ENCODE measurements at places on chromosomes 1 and 21.
A peak's percentile ranks its signal among the peaks of the same experiment; 100 is the strongest.

DNA sequence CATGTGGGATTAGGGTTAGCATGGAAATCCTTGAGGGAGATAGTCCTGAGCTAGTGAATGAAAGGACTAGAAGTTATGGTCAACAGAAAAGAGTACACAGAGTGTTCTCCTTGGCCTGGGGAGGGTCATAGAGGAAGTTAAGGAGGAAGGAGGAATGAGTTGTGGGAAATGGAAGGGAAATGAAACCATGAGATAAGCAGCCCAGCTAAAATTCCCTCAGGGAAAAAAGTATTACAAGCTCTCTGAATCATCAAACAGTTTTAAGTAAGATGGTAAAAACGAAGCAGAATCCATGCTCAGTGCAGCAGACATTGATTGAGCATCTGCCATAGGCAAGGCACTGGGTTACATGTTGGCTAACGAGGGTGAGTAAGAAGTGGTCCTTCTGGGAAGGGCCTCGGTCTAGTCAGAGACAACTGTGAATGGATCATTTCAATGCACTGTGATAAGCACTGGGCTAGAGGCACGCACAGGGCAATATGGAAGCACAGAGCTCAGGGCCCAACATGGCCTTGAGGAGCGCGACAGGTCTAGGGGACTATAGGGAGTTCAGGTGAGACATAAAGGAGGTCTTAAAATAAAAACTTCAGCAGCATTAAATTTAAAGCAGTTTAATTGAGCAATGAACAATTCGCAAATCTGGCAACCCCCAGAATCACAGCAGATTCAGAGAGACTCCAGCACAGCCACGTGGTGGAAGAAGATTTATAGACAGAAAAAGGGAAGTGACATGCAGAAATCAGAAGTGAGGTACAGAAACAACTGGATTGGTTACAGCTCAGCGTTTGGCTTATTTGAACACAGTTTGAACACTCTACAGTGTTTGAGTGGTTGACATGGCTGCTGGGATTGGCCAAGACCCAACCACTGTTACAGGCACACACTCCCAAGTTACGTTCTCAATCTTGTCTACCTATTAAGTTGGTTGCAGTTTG is 219.5 kb downstream of the HLX start:
- DNase-seq: no peak

DNA sequence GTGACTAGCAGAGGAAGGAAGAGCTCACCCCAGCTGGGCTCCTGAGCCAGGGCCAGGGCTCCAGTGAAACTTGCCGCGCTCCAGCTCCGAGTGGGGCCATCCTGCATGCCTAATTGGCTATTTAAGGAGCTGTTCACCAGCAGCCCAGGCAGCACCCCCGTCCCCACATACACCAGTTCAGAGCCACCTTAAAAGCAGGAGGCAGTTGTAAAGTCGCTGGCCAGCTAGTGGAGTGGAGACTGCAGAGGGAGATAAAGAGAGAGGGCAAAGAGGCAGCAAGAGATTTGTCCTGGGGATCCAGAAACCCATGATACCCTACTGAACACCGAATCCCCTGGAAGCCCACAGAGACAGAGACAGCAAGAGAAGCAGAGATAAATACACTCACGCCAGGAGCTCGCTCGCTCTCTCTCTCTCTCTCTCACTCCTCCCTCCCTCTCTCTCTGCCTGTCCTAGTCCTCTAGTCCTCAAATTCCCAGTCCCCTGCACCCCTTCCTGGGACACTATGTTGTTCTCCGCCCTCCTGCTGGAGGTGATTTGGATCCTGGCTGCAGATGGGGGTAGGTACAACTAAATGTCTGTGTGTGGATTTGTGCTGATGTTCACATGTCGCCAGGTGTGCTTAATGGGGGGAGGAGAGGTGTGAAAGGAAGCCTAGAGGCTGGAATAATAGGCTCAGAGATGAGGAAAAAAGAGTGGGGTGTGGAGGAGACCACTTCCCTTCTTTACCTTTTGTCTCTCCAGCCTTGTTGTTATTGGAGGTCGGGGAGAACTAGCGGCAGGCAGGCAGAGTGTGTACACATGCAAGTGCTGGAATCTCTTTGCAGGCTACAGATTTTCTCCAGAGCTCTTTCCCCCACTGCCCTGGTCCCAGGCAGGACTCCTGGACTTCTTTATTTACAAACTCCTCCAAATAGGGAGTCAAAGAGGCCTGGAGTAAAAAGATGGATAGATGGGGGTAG is at the start of gene CA14:
Gene CA14 (plus strand): TSS at position 151 of the 962 bp plus-strand sequence. CDS start 355 bp downstream, at position 506.
- no peak for DNase-seq

DNA sequence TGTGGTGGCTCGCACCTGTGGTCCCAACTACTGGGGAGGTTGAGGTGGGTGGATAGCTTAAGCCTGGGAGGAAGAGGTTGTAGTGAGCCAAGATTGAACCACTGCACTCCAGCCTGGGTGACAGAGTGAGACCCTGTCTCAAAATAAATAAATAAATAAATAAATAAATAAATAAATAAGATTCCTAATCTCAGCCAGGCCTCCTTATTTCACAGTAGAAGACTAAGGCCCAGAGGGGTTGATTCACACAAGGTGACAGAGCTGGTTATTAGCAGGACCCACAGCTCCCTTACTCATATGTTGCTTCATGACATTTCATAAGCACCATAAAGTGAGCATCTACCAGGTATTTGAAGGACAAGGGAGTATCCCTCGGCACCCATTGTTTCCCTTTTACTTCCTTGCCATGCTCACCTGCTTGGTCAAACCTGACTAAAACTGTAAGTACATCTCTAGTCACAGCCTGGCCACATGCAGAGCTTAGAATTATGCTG is 32.7 kb downstream of the ALG14 start:
- DNase-seq: no peak

GRCh38 chr1:32494196-32494595 is 29.3 kb downstream of the ZBTB8B start:
- no peak for DNase-seq

DNA sequence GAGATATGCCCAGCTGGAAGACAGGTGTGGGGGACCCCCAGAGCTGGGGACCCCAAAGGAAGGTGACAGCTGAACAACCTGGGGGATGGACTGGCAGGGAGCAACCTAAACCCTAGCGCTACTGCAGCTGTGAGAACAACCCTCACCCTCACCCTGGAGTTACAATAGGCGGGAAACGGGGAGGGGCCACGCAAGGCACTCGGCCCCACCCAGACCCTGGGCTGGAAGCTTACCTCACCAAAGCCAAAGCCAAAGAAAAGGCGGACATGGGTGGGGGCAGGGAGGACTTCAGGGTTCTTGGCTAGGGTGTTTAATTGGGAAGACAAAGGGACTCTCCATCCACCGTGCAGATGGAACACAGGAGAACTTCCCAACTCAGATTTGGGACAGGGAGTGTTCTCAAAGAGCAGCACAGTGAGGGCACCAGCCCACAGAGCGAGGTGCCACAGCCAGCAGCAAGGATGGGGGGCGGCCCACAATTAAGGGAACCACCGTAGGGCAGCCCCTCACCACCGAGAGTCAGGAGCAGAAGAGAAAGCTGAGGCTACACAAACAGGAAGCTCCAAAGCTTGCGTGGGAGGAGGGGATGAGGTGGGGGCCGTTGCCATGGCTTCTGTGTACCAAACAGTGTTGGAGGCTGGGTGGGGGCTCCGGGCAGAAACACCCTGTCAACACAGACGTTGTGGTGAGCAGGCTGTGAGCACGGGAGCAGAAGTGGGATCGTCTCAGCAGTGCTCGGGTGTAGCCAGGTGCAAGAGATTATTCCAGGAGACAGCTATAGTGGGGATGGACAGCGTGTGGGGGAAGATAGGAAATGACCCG is 1.9 kb downstream of the TAGLN2 start:
- peak; percentile 75 for DNase-seq

GRCh38 chr1:69363236-69363635 is 204.5 kb upstream of the LRRC7 start:
- no peak for DNase-seq

DNA sequence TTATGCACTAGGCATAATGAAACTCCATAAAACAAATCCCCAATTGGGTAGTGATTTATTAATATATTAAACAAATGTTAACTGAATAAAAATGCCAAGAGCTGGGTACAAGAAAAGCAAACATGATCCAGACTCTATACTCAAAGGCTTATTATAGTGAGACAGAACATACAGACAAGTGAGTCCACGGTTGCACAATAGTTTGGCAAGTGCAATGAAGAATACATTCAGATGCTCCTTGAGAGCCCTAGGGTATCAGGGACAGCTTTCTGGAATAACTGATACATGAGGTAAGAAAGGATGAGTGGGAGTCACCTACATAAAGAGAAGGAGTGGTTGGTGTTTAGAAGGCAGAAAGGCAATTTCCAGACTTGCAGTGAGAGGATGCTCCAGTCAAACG is 85.1 kb downstream of the VAV3 start:
- no peak for DNase-seq

GRCh38 chr1:24400065-24400464 is 13.5 kb downstream of the STPG1 start:
- DNase-seq: no peak

DNA sequence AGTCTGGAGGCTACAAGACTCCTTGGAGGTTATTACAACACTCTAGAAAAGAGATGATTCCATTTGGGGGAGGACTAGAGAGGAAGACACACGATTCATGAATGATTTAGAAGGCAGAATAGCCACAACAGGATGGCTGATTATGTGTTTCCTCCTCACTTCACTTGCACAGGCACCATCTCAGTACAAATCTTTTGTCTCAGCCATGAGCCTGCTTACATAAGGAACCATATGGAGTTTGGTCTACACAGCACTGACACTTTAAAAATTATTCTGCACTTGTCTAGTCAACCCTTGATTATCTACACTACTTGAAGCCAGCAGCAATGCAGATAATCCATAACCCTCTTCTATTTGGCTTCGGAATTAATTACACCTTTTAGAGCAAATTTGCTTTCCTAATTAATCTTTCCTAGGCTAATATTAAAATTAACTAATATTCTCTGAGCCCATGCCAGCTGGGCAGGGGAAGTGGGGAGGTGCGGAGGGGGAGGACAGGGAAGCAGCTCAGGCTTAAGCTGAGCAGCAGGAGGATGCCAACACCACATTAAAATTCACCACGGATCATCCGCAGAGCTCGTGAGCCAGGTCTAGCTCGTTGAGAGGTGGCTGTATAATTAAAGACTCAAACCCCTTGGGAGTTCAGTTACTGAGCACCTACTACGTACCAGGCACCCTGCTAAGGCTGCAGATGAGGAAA is 3.2 kb upstream of the LEMD1 start:
- no peak for DNase-seq

- DNase-seq: no peak
Measured at GRCh38 chr1:182953826-182954225, 860 bp upstream of the SHCBP1L start.

GRCh38 chr1:31985430-31985829 is 28.2 kb upstream of the KHDRBS1 start:
- no peak for DNase-seq

DNA sequence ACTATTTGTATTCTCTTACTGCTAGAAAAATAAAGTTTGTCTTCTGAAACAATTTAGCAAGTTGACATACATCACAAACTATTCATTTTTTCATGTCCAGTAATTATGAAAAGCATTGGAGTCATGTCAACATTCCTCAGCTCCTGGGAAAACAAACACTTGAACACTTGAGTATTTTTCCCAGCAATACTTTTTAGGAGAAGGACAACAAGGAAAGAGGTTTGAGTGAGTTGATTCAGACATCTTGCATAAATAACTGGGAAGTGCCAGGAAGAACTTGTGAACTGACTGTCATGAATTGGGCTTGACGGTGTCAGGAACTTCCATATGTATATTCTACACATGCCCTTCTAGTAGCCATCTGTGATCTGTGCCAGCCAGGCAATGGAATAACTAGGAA is 195.6 kb downstream of the HMCN1 start:
- DNase-seq: no peak

GRCh38 chr1:25095635-25096200 is 136.6 kb downstream of the SYF2 start:
- DNase-seq: no peak

- no peak for DNase-seq
Measured at GRCh38 chr1:49995734-49996133, 28.0 kb downstream of the AGBL4 start.

DNA sequence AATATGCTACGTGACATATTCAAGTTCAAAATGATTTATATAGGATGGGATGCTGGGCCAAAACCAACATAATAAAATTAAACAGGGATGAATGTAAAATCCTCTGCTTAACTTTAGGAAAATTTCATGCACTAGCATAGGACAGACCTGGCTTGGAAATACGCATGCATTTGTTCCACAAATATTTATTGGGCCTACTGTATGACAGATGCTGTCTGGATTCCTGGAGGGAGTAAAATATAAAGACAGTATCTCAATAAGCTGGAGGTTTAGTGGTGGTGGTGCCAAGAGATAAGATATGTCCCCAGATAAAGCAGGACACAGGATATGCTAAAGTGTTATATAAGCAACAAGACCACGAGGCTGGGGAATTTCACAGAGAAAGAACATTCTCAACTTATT is 15.1 kb downstream of the RCSD1 start:
- no peak for DNase-seq

- no peak for DNase-seq
Measured at GRCh38 chr1:63991685-63992084, 211.7 kb upstream of the UBE2U start.

- DNase-seq: no peak
Measured at GRCh38 chr1:117857418-117857817, 72.0 kb downstream of the GDAP2 start.

DNA sequence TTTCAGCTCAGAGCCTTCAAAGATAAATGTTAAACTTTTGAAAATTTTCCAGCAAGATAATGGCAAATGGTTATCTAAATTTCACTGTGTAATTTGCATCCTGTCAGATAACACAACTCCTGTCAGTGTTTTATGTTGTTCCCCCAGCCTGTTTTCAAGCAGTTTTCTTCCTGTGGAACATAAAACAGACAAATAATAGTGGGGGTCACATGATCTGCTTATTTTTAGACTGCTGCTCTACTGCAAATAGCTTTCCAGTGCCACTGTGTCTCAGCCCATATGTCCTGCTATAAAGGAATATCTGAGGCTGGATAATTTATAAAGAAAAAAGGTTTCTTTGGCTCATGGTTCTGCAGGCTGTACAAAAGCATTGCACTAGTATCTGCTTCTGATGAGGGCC is 32.2 kb downstream of the FMO3 start:
- DNase-seq: no peak

DNA sequence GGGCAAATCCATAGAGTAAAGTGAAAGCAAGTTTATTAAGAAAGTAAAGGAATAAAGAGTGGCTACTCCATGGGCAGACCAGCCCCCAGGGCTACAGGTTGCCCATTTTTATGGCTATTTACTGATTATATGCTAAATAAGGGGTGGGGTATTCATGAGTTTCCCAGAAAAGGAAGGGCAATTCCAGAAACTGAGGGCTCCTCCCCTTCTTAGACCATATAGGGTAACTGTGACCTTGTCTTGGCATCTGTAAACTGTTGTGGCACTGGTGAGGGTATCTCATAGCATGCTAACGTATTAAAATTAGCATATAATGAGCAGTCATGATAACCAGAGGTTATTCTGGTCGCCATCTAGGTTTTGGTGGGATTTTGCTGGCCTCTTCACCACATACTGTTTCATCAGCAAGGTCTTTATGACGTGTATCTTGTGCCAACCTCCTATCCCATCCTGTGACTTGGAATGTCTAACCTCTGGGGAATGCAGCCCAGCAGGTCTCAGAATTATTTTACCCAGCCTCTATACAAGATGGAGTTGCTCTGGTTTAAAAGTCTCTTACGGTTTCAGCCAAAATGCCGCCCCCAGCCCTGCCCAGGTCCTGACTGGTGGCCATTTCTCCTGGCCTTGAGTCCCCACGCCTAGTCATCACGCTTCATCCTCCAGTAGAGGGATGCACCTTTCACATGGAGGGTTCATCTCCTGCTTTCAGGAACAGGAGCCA is 982 bp upstream of the TRIM17 start:
- DNase-seq: no peak

Data from stimulated activated CD8-positive, alpha-beta memory T cell treated with anti-CD3 and anti-CD28 coated beads, Interleukin-7, amount 100 ng/mL, for 1 hour (primary cell).